ENCODE measurements at places on chromosomes 5 and 9.

DNA sequence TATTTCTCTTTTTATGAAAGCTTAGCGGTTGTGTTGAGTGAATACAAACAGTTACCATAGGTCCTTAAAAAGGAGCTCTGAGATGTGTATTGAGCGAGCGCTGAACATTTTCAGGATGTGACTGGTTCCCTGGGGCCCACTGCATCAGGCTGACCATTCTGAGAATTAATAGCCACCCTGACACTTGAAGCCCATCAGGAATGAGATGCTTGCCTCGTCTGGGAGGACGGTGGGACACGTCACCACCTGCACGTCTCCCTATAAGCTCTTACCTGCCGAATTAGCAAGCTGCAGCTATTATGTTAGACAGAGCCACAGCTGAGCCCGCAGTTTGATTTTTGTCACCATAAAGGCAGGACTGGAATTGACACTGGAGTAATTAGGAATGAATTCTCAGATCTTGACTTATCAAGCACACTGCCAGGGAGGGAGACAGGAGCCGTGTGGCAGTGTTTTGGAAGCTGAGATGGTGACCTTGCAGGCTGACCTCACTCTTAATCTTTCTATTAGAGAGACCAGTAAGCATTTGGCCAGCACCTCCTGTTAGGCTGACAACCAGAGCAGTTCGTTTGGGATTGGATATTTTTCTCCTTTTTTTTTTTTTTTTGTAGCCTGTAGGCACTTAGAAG lies 373.1 kb upstream of the WWC1 start:
- no peak overlapping the region for H3K27ac ChIP-seq
- H3K27me3 ChIP-seq = no peaks in the 10 kb centered on the region
- H3K4me1 ChIP-seq = no peaks in the 10 kb centered on the region
- no peaks in the 10 kb centered on the region for H3K36me3 ChIP-seq
- no peak for DNase-seq

GRCh38 chr9:3480353-3480655 lies 45.5 kb downstream of the RFX3 start:
- H3K4me3 ChIP-seq = no peak overlapping the region
- no peak for DNase-seq
- no peaks in the 10 kb centered on the region for H3K4me1 ChIP-seq

- no peaks in the 10 kb centered on the region for H3K4me1 ChIP-seq
- H3K27ac ChIP-seq = no peak overlapping the region
- peaks cover 4% of the 10 kb centered on the region for H3K36me3 ChIP-seq
- no peak for DNase-seq
Measured at GRCh38 chr5:151531581-151531980, 59.5 kb downstream of the FAT2 start.

DNA sequence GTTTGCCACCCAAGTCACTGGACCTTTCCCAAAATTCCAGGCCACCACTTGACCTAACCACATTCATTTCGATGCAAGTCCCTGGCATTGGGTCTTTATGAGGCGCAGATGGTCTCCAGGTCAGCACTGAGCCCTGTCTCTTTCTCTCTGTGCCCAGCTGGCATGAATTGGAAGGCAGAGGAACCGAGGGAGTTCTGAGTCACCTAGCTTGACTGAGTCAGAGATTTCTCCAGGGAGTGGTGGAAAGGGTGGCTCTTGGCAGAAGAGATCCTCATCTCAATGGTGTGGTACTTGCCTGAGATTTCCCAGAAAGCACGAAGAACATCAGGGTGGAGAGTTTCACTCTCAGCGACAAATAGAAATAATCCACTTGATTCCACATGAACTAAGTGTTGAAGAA lies 43.8 kb downstream of the WDR36 start:
- H3K27me3 ChIP-seq = no peaks in the 10 kb centered on the region
- no peaks in the 10 kb centered on the region for H3K4me1 ChIP-seq

DNA sequence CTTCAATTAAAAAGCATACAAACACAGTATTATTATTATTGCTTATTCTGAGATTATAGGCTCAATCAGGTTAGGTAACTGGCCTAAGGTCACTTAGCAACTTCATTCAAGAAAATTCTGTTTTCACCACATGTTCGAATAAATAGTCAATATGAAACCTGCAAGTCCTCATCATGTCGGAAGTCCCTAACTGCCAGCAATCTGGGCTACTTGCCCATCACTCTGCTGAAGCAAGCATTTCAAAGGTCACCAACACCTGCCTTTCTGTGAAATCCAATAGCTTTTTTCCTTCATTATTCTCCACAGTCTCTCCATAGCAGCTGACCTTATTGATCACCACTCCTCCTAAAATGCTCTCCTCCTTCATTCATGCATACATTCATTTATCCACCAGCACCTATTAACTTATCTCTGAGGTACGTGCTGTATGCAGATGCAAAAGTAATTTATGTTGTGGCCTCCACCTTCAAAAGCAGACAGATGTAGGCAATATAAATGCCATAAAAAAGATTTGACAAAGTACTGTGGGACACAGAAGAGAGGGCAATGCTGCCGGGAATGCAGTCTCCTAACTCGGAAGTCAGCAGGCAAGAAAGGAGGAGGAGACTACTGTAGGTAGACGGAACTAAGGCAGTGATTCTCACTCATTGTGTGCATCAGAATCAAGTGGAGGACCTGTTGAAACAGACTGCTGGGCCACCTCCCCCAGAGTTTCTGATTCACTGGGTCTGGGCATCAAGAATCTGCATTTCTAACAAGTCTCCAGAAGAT lies 310.9 kb downstream of the BNC2 start:
- no peaks in the 10 kb centered on the region for H3K36me3 ChIP-seq
- H3K27me3 ChIP-seq = no peaks in the 10 kb centered on the region
- no peak overlapping the region for H3K4me3 ChIP-seq
- no peak overlapping the region for H3K27ac ChIP-seq
- no peaks in the 10 kb centered on the region for H3K4me1 ChIP-seq
- DNase-seq = no peak

DNA sequence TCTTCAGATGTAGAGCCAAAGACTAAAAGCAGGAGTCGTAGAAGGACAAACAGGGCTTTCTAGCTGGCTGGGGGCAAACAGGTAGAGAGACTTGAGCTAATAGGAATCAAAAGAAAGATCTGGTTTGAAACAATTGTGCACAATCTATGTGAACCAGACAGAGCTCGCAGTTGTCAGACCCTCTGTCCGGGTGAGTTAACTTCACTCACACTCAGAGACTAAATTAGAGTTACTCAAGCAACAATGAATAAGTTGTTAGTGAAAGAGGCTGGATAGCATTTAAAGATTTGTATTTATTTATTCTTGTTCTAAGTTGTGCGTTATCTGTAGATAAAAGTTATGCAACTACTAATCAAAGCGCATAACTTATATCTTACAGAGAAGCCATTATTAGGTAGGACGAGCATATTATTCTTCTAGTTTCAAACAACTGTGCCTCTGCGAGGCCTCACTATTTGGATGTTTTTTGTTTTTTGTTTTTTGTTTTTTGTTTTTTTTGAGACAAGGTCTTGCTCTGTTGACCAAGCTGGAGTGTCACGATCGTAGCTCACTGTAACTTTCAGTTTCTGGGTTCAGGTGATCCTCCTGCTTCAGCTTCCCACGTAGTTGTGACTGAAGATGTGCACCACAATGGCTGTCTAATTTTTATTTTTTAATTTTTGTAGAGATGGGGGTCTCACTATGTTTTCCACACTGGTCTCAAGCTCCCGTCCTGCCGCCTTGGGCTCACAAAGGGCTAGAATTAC lies 13.2 kb upstream of the LNPEP start:
- H3K27ac ChIP-seq = no peak overlapping the region
- H3K27me3 ChIP-seq = no peaks in the 10 kb centered on the region
- H3K4me1 ChIP-seq = no peaks in the 10 kb centered on the region
- no peak for DNase-seq

DNA sequence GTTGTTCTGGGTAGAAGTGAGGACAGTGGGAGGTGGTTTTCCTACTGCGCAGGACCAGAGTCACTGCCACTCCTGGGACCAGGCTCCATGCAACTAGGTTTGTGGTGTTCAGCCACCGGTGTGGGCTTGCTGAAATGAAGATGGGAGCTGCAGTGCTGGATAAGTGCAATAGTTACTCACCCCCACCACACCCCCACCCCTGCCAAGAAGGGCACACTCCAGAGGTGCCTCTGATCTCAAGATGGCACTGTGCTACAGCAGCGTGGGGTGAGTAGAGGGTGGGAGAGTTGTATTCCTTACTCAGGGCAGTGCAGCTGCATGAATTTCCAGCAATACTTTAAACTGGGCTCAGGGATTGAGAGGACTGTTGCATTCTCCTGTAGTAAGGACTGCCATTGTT lies 187.4 kb upstream of the TLX3 start:
- H3K27me3 ChIP-seq = no peaks in the 10 kb centered on the region
- no peaks in the 10 kb centered on the region for H3K36me3 ChIP-seq
- no peak overlapping the region for H3K4me3 ChIP-seq
- H3K27ac ChIP-seq = no peak overlapping the region
- DNase-seq = no peak

DNA sequence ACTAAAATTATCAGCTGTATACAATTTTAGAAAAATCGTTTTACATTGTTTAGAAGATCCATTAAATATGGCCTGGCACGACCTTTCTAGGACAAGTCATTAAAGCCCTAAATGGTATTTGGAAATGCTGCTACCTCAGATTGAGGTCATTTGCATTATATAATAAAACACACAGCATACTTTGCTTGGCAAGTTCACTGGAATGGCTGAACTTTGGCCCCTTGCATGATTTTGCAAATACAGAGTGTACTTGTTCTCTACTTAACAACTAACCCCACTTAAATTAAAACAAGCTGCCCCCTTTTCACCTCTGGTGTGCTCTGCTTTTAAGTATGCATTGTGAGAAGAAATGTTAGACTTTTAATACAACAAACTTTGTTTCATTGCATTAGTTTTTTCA lies 860.1 kb downstream of the PTPRD start:
- H3K27me3 ChIP-seq = no peaks in the 10 kb centered on the region
- H3K27ac ChIP-seq = no peak overlapping the region
- H3K36me3 ChIP-seq = no peaks in the 10 kb centered on the region

GRCh38 chr5:142129446-142130066 lies 21.0 kb downstream of the NDFIP1 start:
- H3K27me3 ChIP-seq = no peaks in the 10 kb centered on the region
- H3K4me1 ChIP-seq = peaks cover 28% of the 10 kb centered on the region
- H3K27ac ChIP-seq = no peak overlapping the region
- DNase-seq = no peak

DNA sequence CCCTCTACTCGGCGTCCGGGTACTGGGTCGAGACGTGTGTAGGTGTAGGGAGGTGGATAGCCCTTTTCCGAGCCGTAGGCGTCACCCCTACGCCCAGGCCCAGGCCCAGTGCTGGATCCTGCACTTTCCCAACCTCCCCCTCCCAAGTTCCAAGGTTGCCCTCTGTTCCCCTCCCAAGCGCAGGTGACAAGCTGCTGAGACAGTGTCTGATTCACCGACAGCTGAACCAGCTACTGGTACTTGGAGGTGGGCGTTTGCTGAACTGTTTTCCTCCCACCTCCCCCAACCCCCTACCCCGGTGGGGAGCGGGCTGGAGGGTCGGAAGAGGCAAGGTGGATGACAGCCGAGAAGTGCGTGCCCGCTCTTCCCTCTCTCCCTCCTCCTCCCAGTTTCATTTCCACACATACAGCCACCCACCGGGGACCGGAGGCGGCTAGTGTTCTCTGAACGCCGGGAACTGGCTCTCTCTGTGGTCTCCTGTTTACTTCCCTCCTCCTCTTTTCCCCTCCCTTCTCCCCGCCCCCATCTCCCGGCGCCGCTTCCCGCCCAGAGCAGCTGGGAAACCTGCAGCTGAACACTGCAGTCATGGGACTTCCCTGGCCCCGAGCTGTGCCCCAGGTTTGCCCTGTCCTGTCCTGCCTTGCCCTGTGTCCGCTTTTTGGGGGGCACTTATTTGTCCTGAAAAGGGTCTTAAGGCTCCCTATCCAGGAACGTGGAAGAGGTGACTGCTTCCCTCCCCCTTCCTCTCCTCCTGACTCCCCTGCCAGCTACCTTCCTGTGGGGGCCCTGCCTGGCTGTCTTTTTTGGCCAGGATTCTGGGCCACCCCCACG lies 6.2 kb upstream of the KLF9 start:
- H3K36me3 ChIP-seq = no peaks in the 10 kb centered on the region
- no peaks in the 10 kb centered on the region for H3K27me3 ChIP-seq
- DNase-seq = peak; percentile 99
- peaks cover 44% of the 10 kb centered on the region for H3K4me1 ChIP-seq

DNA sequence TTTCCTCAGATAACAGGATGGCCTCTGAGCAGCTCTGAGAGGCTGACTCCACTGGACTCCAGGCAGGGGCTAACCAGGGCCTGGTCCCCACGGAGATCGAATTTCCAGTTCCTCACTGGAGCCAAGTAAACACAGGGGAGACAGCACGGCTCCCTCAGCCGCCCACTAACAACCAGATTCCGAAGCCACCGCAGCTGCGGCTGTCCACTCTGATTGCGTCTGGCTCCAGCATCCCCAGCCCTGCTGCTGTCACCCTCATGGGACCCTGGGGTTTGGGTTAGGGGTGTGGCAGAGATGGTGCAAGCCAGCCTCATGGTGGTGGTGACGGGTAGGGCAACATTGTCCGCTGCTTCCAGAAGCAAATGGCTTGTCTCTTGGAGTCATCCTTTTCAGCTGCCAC lies 172.6 kb downstream of the RGS3 start:
- no peak overlapping the region for H3K27ac ChIP-seq
- H3K4me1 ChIP-seq = peaks cover 9% of the 10 kb centered on the region
- DNase-seq = no peak
- H3K36me3 ChIP-seq = no peaks in the 10 kb centered on the region
- no peak overlapping the region for H3K4me3 ChIP-seq

- H3K27ac ChIP-seq = no peak overlapping the region
- no peaks in the 10 kb centered on the region for H3K36me3 ChIP-seq
- DNase-seq = no peak
- H3K4me3 ChIP-seq = no peak overlapping the region
- no peaks in the 10 kb centered on the region for H3K27me3 ChIP-seq
Measured at GRCh38 chr5:73948720-73949119, 322.7 kb downstream of the ARHGEF28 start.

DNA sequence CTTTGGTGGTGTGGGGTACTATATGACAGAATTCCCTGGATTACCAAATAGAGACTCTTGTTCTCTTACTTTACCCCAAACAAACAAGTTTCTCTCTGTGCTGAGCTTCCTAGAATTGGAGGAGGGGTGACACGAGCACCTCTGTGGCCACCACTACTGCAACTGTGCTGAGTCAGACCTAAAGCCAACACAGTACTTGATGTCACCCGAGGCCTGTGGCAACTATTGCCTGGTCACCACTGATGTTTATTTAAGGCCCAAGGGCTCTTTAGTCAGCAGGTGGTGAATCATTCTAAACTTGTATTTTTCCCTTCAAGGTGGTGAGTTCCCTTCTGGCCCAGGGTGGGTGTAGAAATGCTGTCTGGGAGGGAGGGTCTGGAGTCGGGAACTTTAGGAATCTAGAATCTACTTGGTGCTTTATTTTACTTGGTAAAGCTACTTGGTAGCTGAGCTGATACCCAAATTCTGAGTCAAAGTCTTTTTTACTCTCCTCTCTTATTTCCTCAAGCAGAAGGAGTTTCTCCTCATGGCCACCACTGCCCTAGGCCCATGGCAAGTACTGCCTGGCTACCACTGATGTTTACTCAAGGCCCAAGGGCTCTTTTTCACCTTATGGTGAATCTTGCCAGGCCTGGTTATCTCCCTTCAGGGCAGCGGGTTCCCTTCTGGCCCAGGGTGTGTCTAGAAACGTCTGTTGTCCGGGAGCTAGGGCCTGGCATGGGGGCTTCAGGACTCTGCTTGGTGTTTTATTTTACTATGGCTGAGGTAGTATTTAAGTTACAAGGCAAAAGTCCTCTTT lies 9.8 kb downstream of the LURAP1L start:
- peak overlapping the region; percentile 84 for H3K27ac ChIP-seq
- no peak overlapping the region for H3K4me3 ChIP-seq
- H3K36me3 ChIP-seq = no peaks in the 10 kb centered on the region
